ENCODE measurements at places on chromosomes 5 and 9.

GRCh38 chr5:149471406-149472183, 79.6 kb downstream of the CSNK1A1 start:
- DNase-seq, result no peak

GRCh38 chr5:158923799-158924551, 175.7 kb downstream of the EBF1 start:
- DNase-seq, result no peak

DNA sequence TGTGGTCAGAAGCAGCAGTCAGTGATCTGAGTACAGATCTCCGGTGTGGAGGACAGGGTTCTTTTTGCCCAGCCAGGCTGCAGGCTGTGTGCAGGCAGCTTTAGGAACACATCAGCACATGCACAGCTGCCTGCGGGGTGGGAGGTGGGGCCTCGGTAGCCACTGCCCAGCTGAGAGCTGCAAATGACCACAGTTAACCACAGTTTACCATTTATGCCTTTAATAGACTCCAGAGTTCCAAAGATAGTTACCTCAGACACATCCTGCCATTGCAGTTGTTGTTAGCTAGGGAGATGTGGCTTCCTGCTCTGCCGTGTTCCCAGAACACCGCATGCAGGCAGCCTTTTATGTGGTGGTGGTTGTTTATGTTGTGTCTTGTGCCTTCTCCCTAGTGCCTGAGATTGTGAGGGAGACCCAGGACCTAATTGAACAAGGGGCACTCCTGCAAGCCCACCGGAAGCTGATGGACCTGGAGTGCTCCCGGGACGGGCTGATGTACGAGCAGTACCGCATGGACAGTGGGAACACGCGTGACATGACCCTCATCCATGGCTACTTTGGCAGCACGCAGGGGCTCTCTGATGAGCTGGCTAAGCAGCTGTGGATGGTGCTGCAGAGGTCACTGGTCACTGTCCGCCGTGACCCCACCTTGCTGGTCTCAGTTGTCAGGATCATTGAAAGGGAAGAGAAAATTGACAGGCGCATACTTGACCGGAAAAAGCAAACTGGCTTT, 10.2 kb downstream of the EXOC3 start:
- DNase-seq, result no peak

DNA sequence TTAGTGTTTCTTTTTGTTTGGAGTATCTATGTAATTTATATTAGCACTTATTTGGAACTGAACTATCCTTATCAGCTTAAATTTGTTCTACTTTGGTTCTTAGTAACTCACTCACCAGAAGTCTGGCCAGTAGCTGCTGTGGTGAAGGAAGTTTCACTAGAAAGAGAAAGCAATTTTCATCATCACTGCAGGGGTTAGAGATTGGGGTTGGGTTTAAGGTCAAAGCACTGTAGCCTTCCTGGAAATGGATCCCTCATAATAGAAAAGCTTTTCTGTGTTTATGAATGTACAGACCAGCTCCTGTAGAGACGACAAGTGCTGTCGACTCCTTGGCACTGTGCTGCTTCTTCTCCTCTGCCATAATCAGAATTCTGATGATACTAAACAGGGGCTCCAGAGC, 22.2 kb downstream of the MROH2B start:
- DNase-seq, result no peak

DNA sequence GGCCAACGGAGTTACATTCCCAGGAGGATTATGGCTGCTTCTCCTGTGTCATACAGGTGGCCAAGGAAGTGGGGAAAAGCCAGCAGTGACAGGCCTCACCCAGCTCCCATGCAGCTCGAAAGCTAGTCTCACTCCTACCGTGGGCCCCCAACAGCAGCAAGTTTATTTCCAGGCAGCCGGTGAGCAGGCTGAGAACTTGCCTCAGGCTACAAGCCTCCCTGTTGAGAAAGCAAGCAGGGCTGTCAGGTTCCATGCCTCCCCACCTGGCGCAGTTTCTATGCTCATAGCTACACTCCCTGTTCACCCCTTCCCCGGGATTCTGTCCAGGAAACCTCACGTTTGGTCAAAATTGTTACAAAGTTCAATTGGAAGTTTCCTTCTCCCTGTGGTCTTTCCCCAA, 27.5 kb upstream of the DNAH5 start:
- no peak for DNase-seq

- DNase-seq, result no peak
Measured at GRCh38 chr5:81191726-81192372, 41.3 kb upstream of the CKMT2 start.

DNA sequence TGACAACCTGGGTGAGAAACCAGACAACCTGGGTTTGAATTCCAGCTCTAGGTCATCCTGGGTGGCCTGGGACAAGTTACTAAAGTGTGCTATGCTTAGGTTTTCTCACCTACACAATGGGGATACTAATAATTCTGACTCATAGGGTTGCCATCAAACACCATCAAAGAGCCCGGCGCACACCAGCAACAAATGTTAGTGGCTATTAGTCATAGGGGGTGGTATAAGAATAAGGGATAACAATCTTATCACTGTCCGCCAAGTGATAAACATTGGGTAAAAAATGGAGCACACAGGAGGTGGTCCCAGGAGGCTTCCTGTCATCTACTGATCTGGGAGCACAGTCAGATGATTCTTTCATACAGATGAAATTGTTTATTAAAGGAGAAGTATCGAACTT, 61.4 kb upstream of the AFAP1L1 start:
- DNase-seq, result no peak

GRCh38 chr9:119907056-119907455, 537.8 kb upstream of the BRINP1 start:
- DNase-seq, result no peak

DNA sequence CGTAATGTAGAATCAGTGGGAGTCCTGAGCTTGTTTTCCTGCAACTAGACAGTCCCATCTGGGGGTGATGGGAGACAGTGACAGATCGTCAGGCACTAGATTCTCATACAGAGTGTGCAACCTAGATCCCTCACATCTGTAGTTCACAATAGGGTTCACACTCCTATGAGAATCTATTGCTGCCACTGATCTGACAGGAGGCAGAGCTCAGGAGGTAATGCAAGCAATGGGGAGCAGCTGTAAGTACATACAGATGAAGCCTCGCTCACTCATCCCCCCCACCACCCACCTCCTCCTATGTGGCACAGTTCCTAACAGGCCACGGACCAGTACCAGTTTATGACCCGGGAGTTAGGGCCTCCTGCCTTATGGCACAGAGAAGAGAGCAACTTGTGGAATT, 116.2 kb upstream of the PIK3R1 start:
- no peak for DNase-seq

DNA sequence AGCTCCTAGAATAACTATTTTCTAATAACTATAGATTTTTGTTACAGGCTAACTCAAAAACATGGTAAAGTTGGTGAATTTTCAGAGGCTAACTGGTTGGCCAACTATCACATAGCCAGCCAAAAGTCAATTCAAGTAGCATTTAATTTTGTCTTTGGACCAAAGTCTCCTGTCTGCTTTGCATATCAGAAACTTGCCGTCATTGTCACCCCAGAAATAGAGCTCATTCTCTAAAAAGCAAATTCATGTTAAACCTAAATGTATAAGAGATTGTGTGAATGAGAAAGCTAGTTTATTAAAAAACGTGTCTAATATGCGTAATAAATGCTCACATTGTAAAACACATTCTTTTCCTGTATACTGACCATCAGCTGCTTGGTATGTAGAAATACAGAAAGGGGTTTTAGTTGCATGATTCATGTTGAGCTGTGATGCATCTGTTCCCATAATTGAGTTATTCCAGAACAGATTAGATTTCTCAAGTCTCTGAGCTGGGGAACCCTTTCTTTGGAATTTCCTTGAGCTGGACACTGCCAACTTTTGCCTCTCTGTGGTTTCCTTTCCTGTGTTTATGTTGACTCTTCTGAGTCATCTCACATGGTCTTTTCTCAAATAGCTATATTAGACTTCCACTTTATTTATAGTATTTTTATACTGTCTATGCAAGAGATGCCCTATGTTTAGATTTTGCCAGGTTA, 7.3 kb downstream of the SRFBP1 start:
- no peak for DNase-seq

- DNase-seq, result no peak
Measured at GRCh38 chr5:93192087-93192486, 388.9 kb downstream of the NR2F1-AS1 start.

DNA sequence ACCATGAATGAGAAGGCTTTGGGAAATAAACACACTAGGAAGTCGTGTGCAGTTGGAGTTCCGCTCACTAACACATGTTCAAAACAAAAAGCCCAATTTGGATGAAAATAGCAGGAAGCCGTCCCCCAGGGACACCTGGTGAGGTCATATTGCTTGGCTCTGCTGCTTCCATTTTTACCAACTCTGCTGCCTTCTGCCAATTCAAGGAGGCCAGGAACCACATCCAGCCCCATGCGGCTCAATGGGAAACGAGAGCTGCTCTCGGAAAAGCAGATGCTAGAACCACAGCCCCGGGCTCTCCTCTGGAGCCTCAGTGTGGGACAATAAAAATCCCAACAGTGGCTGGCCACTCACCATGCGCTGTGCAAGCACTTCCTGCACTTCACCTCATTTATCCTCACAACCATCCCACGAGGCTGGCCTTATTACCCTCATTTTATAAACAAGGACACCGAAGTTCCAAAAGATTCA, 13.4 kb downstream of the ADAM19 start:
- DNase-seq, result no peak

- DNase-seq, result no peak
Measured at GRCh38 chr9:129860653-129861446, 25.6 kb downstream of the USP20 start.

DNA sequence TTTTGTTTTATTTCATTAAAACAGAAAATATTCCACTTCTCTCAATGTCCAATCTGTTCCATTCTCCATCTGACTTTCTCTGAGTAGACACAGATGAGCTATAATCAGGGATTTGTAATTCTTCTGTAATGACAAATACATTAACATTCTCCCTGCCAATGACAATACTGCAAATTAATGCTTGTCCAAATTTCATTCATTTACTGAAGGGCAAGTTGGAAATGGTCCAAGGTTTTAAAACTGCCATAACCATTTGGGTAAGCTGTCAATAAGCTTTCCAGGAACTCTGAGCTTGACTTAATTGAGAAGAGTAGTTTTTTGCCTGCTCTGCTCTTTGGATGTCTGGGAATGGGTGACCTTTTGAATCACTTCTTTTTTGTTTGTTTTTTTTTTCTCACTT, 253.5 kb downstream of the DMRTA1 start:
- no peak for DNase-seq

GRCh38 chr9:7095058-7095457, 337.3 kb downstream of the KDM4C start:
- DNase-seq, result no peak

- no peak for DNase-seq
Measured at GRCh38 chr5:1668141-1668721, 131.4 kb downstream of the MRPL36 start.

DNA sequence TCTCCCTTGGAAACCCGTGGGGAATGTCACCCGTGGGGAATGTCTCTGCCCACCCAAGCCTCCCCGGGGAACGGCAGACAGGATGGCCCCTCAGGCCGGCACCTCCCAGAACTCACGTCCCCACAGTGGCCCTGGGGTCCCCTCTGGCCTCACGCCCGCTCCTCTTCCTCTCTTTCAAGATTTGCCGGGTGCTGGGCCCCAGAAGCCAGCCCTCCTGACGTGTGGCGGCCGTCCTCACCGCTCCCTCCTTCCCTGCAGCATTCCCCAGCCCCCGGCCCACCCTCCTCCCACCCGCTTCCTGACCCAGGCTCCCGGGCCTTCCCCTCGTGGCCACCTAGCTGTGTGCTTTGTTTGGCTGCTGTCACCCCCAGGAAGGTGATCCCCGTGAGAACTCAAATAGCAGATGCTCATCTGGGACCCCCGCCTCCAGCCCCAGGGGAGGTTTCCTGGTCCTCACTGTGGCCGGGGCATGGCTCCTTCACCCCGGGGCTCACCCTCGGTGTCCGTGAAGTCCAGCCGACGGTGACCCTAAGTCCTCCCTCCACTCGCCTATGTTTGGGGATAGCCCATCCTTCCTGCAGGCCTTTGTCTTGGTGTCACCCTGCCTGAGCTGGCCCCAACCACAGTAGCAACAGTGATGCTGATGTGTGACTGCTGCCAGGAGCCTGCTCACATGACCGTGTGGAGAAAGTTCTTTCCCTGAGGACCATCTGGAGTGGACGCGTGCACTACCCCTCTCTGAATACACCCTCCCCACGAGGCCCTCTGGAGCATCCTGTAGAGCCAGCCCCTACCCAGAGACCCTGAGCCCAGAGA, 163.3 kb upstream of the IER5L start:
- no peak for DNase-seq

DNA sequence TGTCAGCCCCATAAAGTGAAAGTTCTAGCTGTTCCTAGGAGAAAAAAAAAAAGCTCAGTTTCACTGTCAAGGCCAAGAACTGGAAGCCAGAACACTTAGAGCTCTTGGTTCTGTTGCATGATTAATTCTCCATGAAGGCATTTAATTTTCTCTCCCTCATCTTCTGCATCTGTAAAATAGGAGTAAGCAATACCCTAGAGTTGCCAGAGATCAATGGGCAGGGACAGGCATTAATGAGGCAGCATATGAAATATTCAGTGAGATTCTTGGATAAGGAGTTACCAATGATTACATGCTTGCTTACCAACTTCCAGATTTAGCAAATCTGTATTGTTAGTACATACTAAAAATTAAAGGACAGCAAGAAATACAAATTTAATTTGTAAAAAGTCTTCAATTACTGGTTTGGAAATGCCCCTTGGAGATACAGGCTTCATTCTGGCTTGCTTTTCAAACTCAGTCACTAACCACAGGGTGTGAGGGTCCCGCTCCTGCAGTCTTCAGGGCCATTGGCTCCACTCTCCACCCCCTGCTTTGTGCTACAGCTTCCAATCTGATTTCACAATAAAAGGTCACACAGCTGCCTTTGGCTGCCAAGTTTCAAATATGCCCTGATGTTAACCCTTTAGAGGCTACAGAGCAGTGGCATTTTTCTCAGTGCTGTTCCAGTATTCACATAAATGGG, 624.6 kb downstream of the BNC2 start:
- DNase-seq, result no peak

GRCh38 chr5:116476897-116477537, 97.6 kb downstream of the SEMA6A start:
- no peak for DNase-seq

GRCh38 chr5:17219469-17219868, 2.0 kb downstream of the BASP1 start:
- no peak for DNase-seq

- no peak for DNase-seq
Measured at GRCh38 chr9:18707061-18707461, 233.1 kb downstream of the ADAMTSL1 start.

Data from GM19239 (cell line).